ENCODE measurements at places on chromosomes 5 and 9.

DNA sequence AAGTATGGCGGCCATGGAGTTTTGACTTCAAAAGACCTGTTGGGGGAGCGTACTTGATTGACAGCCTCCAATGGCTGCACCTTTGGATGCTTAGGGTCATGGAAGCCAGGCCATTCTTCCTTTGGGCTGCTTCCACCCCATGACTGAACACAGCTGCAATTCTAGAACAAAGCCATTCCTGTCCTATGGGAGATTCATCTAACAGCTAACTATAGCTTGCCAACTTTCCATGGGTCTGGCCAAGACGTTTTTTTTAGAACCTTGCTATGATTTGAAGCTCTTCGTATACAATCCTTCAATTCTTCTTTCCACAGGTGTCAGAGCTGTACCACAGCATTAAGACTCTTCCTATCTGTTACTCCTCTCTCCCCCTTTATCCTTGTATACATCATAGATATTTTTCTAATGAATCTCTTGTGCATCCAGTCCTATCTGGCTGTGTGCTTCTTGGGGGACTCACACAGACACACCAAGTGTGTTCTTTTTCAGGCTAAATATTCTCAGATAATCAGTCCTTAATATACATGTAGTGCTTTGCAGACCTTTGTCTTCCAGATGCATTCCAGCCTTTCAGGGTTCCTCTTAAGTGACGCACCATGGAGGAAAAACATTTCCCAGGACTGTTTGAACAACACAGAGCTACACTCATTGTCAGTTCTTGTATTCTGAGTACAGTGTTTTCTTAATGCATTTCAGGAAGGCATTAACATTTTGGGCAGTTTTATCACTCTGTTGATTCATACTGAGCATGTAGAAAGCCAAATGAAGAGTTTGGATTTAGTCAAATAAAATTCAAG is 198.9 kb downstream of the TAF11L14 start:
- no peak for DNase-seq

DNA sequence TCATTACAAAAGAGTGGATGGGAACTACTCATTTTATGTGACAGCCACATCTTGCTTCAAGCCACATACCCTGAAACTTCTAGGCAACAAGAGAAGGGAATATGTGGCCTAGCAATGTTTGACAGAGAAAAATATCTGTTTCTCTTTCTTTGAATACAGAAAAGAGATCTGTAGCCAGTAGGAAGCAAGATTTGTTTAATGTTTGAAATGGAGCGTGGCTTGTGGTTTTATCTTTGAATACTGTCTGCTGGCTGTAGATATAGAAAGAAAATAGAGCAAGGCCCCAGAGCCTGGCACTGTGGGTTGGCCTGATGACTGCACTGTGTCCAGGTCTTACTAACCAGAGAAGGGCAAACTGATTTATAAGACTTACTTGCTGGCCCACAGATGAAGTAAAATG is 133.8 kb downstream of the ARHGEF28 start:
- no peak for DNase-seq

GRCh38 chr5:133885566-133885965 is 82.9 kb downstream of the C5orf15 start:
- DNase-seq, result no peak

GRCh38 chr9:135804581-135805421 is 102.5 kb downstream of the CAMSAP1 start:
- no peak for DNase-seq

DNA sequence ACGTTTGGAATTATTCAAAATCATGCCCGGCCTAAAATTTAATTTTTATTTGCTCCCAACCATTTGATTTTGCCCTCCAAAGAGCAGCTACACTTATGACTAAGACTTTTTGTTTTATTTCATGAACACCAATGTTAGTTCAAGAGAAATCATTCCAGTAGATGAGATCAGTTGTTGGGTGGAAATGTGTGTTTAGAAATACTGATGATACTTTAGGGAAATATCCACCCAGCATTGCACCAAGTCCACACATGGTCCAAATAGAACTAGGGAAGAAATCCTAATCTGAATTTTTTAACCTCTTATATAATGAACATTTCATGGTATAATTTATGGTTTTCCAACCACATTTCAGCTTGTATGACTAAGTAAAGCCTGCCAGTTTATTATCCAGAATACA is 28.3 kb upstream of the GOLPH3 start:
- DNase-seq, result no peak

GRCh38 chr5:129410488-129410887 is 49.6 kb upstream of the ADAMTS19 start:
- no peak for DNase-seq

DNA sequence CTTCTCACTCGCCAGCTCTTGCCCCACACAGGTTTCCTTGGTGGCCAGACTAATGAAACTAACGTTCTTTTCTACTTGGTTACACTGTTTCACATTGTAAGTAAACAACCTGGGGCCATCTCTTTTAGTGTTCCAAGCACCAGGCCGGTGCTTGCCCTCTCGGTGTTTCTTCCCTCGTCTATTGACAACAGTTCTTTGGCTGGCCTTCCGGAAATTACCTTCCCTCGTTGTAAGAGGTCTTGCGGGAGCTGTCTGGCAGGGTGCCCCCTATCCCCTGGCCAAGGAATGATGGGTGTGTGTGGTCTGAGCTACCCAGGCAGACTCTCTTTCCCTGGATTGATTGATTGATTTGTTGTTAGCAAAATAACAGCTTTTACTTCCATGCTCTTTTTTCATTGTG is 918 bp upstream of the MYMK start:
- DNase-seq, result no peak

DNA sequence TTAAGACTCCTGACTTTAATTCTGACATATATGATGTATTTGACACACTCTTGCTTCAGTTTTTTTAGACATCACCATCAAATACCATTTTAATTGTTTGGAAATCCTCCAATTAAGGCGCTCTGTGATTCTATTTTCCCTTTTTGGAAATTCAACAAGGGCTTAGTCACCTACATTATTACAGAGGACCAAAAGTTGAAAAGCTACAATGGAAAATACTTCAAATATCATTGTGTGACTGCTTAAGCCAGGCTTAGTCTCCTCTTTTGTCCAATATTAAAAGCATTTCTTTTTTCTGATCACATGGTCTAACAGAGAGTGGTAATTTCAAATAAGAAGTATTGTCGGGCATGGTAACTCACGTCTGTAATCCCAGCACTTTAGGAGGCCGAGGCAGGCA is 160.3 kb downstream of the CEMIP2 start:
- DNase-seq, result no peak

GRCh38 chr9:137136261-137136880 is 2.6 kb upstream of the GRIN1 start:
- no peak for DNase-seq

GRCh38 chr9:37575921-37576721 is at the start of gene FBXO10:
TSS of gene FBXO10 (minus strand) at chr9:37576380. CDS start at chr9:37541768, 34,612 bp downstream.
- no peak for DNase-seq

DNA sequence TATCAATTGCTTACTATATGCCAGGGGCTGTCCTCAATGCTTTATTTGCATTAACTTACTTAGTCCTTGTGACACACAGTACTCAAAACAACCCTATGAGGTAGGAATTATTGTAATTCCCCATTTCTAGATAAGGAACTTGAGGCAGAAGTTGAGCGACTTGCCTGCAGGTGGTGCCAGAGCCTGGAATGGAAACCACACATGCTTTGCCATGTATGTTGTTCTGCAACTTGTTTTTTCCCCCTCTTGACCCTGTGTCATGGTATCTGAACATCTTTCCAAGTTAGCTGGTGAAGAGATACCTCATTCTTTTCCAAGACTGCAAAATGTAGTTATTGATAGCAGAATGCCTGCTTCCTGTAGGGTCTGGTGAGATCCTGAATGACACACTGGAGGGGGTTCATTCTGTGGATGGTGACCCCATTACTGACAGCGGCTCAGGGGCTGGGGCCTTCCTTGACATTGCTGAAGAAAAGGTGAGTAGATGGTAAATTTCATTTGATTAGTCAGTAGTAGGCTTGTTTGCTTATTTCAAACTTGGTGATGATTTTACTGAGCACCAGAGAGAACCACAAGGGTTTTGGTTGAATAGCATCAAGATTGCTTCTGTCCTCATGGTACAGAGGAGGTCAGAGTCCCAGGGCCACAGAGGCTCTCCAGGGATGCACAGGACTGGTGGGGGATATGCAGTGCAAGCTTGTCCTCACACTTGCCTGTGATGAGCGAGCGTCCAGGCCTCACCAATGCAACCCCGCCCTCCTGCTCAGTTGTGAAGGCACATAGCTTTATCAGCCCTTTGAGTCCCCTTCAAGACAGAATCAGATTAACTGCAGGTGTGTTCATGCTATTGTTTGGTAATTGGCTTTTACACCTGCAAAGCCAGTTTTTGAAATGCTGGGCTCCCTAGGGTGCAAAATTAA is 57.0 kb downstream of the COL15A1 start:
- no peak for DNase-seq

DNA sequence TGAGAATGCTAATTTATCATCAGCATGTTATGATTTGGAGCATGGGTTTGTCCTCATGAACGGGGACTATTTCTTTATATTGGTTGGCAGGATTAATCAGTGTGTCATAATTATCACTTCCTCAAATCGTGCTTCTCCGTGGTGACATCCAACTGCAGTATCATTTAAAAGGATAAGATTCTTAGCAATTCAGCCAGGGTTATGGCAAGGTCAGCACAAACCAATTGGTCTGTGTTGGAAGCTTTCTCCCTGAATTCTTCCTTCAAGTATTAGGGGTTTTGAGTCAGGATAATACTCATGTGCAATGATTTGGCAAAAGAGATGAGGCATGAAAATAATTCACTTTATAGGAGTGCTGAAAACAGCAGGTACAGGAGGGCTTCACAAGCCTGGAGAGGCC is 5.5 kb upstream of the CAMLG start:
- DNase-seq, result no peak

- no peak for DNase-seq
Observed at GRCh38 chr9:92795000-92795399, 30.4 kb upstream of the BICD2 start.

DNA sequence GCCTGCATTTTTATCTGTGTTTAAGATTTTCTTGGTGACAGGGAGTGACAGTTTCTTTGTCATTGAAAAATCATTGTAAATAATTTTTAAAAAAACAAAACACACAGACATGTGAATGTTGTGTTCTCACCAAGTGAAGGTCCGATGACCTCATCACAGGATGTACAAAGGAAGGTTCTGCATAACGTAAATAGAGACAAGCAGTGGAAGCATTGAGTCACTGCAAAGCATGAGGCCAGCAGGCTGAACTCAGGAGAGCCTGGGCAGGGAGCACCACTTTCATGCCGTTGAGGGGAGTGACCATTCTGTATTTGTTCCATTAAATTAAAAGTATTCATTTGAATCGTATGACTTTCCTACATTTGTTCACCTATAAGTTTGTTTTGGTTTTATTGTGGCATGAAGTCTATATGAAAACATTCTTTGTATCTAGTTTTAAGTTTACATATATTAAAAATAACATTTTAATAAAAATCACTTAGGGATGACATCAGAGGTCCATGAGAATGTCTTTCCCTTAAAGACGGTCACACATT is 70.4 kb upstream of the TLE1 start:
- no peak for DNase-seq

DNA sequence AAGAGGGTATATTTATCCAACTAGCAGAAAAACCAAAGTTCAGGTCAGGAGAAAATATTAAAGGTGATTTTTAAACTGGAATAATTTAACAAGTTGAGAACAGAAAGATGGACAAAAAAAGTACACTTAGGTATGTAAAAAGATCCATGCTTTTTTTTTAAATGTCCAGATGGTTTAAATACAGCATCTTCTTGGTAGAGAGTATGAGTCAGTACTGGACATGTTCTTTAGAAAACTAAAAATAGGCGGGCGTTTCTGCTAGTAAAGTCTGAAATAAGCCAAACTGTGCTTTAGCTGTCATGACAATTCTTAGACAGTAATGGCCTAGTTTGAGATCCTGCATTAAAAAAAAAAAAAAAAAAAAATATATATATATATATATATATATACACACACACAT is 255.9 kb upstream of the ST8SIA4 start:
- DNase-seq, result no peak

DNA sequence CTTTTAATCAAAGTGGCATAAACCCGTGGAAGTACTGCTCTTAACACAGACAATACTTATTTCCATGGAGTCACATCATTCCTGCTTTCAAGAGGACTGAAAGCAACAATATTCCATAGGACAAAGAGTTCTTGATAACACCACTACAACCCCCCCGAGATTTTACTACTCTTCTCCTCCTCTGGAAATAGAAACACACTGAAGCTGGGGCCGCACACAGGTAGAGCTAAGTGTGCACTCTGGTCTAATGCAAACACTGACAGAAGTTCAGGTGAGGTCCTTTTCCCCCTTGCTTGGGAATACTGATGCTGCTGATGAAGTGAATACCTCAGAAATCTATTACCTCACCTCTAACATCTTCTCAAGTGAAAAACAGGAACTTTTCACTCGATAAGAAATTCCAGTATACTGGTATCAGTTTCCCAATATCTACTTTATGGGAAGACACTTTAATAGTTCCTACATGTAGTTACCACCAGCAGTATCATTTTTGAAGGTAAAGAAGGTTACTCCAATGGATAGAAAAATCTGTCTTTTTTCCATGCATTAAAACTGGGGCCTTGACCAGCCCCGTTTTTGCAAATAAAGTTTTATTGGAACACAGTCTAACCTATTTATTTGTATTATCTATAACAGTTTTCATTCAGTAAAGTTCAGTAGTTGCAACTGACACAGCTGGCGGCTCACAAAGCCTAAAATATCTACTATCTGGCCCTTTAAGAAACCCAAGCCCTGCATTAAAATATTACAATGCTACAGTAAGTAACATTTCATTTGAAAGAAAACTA is 50.0 kb downstream of the GOLPH3 start:
- no peak for DNase-seq

DNA sequence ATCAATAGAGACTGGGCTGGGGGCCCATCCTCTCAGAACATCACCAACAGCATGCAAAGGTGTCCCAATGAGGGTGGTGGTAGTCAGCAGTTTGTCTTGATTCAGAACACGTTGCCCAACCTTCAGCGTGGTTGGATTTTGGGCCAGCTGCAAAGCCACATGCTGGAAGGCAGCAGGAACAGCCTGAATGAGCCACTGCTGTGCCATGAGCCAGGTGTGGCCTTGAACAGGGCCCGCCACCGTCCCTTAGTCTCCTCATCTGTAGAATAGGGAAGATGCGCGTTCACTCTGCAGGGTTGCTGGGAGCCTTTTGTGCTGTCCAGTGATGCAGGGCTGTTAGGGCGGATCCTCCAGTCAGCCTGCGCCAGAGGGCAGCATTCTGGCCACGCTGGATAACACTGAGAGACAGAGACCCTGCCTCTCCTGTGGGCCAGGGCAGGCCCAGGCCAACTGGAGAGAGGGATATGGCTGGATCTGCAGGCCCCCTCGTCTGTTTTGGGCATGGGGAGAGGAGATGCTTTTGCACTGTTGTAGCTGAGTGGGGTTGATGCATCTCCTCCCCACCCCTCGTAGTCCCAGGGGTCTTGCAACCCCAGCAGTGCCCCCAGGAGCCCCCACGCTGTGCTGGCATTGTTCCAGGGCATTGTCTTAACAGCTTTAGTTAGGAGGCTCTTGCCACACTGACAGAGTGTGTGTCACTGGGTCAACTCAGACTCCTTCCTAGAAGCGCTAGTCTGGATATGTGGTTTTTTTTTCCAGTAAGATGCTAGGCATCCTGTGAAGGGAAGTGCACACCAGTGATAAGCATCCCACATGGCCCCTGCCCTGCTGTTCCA is 42.1 kb downstream of the SLC46A2 start:
- DNase-seq, result no peak

- no peak for DNase-seq
Observed at GRCh38 chr5:36060420-36060887, 6.2 kb downstream of the UGT3A2 start.

Data from stimulated activated CD8-positive, alpha-beta memory T cell treated with anti-CD3 and anti-CD28 coated beads, Interleukin-4, amount 100 ng/mL, for 4 hours (primary cell).